Naive B cell (primary cell): ENCODE measurements at places on chromosomes 1 and 21.

DNA sequence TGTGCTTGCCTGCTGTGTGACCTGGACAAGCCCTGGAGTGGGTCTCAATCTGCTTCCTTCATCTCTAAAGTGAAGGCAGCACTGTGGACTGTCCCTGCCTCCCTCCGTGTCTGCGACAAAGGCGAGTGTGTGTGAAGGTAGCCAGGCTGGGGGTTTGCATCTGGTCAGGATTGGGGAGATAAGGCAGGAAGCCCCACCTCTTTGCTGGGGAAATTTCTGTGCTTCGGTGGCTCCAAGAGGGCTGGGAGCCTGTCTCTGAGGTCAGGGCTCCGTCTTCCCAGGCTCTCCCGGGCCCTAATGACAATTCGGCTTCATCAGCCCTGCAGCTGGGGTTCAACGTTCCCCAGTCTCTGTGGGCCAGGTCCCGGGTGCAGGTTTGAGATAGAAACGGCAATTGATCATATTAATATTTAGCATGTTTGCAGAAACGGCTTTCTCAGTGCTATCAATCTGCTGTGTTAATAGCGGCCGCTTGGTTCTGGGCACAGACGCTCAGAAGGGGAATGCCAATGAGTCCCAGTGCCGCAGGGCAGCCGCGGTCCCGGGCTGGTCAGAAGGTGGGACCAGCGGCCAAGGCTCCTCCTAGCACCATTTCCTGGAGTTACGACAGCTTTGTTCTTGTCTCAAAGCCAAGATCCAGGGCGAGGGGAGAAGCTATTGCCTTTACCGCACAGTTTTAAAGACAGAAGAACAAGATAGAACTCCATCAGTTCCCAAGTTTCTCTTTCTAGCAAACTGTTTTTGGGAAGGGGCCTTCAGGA lies 105.7 kb downstream of the PRDM16 start:
- no peak for DNase-seq

DNA sequence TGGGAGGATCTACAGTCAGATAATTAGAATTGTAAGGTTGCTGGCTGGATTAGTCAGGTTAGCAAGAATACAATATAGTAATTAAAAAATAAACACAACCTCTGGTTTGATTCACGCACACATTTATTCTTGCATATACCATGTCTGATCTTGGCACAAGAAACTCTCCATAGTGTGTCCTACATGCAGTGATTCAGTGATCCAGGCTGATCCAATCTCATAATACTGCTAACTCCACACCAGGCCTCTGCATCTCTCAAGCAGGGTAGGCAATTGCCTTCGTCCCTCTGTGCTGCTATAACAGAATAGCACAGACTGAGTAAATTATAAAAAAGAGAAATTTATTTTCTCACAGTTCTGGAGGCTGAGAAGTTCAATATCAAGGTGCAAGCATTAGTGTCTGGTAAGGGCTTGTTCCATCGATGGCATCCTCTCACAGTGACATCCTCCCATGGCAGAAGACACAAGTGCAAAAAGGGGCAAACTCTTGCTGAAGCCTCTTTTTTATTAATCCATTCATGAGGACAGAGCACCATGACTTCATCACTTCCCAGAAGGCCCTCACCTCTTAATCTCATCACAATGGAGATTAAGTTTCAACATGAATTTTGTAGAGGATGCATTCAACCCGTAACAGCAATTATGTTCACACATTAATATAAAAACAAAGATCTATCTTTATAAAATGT lies 741.0 kb upstream of the NCAM2 start:
- DNase-seq = no peak

DNA sequence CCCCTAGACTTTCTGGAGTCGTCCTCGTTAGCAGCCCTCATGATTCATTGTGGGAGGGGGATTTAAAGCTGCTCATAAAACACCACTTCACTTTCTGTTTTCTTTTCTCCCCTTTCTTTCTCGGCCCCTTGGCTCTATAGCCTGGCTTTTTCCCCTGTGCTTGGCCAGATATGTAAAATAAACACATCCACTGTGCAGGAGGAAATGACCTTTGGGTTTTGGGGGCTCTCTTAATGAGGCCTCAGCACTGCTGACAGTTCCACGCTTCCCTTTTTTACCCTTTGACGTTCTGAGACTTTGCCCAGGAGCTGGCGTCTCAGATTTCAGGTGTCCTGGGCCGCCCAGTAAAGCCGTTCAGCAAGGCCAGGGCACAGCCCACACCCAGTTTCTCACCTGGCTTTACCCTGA lies 65.7 kb downstream of the RUNX3 start:
- no peak for DNase-seq

- DNase-seq = no peak
Observed at GRCh38 chr21:14678973-14679574, 133.0 kb upstream of the SAMSN1 start.

DNA sequence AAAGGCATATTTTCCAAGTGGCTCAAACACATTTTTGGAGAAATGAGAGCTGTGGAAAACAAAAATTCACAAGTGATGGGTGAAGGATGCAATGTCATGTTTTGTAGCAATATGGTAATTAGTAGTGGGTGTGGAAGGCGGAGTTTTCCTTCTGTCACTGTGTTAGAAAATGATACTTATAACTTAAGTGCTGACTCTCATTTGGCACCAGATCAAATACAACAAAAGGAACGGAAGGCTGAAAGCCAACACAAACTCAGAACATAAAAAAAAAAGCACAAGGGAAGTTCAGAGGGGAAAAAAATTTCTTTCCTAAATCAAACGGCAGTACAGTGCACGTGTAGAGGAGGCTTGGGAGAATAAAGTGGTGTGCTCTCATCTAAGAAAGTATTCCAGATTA lies at the start of gene TNFSF18:
TNFSF18 (minus strand) TSS at position 77 of the 400 bp plus-strand sequence; CDS start at position 32, 45 bp downstream.
- DNase-seq = no peak

DNA sequence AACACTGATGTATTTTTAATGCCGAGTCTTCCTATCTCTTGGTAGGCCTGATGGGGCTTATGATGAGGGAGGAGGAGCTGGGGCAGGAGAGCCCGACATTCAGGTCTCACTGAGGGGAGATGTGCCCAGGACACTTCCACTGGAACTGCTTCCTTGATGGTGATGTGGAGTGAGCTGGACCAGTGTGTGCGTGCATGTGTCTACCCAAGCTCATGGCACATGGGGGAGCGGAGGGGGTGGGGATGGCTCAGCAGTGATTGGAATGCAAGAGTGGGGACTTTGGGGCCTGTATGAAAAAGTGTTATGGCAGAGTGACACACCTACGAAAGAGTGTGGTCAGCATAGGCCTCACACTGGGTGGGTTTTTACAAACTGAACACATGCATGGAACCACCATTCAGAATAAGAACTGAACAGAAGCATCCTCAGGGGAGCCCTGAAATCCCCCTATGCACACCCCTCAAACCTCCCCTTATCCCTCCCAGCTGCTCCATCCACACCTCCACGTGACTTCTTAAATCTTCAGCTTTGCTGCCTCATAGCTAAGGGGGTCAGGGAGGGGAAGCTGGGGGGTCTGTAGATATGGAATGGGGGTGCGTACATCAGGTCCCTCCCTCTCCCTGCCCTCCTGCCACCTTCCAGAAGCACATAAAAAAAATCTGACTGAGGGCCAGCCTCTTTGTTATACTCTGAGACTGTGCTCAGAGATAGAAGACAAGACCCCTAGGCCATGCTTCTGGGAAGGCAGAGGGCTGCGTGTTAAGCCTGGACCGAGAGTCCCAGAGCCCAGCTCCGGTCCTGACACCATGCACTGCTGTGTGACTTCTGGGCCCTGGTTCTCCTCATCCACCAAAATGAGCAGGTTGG lies 11.6 kb downstream of the IL6R start:
- DNase-seq = no peak
